ENCODE measurements at places on chromosomes 5 and 9.

DNA sequence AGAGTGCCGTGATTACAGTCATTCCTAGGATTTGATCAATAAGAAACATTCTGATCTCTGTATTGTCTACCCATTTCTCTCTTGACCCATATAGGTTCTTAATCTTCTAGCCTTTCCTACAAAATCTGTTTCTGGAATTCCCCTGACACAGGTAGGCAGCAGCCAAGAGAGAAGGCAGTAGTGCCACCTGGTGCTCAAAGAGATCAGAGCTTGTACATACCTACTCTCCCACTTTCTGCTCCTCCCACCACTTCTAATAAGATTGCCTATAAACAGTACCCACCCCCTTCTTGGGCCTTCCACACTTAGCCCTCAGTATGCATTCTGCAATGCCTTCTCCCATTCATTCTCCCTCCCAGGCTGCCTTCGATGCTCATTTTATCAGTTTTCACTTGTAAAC is 117.4 kb upstream of the RORB start:
- DNase-seq = peak; percentile 51

GRCh38 chr5:114657342-114658130 is 295.7 kb downstream of the KCNN2 start:
- no peak for DNase-seq

DNA sequence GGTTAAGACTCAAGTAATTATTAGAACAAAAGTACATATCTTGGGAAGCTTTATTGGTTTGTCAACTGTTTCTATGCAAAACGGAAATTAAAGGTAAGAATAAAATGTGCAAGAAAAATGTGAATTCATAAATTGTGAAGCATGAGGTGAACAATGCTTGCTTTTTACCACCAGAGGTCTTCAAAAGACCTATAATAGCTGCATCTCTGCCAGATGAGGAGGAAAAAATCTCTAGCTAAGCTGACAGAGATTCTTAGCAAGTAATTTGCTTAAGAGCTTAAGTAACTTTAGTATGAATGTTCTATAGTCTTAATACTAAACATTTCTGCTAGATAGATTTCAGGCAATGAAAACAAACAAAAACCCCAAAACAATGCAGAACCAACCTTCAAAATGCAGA is 54.1 kb downstream of the MRPS30 start:
- DNase-seq = peak; percentile 36

GRCh38 chr5:170633235-170634081 is 129.6 kb downstream of the KCNIP1 start:
- DNase-seq = peak; percentile 78

DNA sequence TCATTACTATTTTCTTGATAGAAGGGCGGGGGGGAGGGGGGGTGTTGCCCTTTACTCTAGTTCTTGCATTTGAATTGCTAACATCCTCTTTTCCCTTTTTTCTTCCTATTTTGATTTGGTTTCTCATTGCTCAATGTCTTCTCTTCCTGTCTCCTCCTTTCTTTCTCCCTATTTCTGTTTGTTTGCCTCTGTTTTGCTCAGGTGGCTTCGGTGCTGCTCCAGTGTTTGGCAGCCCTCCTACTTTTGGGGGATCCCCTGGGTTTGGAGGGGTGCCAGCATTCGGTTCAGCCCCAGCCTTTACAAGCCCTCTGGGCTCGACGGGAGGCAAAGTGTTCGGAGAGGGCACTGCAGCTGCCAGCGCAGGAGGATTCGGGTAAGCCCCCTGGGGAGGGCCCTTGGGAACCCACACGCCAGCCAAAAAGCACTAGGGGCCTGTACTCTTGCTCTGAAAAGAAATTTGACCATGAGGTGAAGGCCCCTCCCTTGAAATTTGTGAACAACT is 48.3 kb downstream of the FAM78A start:
- no peak for DNase-seq

- DNase-seq = peak; percentile 15
These were observed 84.8 kb downstream of the DAP start for GRCh38 chr5:10676224-10676623.

DNA sequence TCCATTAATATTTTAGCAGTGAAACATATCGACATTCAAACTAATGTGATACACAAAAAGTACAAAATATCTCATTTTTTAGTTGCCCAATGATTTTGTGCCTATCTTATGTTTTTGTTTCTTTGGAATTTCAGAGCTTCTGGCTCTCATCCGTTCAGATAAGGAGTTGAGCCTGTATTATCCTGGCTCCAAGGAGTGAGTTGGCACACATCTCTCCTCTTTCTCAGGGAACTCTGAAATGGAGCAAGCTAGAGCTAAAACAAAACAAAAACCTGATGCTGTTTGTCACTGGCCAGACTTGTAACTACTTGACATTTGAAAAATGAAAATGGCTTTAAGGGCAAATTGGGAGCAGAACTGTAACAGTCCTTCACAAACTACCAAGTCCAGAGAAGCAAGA is 131.3 kb upstream of the SLC28A3 start:
- DNase-seq = no peak

DNA sequence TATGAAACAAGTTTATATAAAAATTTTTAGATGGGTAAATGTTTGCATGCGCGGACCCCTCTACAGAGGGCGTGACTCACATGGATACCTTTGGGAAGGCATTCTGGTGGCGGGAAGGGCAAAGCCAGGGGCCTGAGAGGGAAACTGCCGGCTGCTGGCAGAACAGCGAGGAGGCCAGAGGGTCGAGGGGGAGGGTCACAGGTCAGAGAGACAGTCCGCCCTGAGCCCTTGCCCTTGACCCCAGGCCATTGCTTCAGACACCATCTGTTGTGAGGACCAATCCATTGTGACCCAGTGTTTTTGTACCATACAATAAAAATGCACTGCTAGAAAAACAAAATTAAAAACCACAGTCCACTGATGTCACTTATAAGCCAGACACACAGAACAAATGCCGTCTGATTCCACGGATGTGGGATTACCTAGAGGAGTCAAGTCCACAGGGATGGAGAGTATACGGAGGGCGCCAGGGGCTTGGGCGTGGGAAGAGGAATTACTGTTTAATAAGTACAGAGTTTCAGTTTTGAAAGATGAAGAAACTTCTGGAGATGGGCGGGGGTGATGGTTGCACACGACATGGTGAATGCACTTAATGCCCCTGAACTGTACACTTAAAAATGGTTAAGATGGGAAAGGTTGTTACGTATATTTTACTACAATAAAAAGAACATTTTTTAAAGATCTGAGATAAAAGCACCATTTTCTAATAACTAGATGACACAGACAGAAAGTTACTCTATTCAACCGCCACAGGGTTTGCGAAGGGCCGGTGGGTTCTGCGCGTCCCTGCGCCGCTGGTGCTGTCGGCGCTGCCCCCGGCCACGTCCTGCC is 12.0 kb downstream of the BTNL9 start:
- DNase-seq = no peak

GRCh38 chr9:122264360-122265148 is at the start of the genes MRRF and RBM18:
TSS of gene MRRF (plus strand) at chr9:122264882. CDS start at chr9:122270892, 6,010 bp downstream.
TSS of gene RBM18 (minus strand) at chr9:122264840. CDS start at chr9:122261492, 3,348 bp downstream.
- DNase-seq = peak; percentile 96

DNA sequence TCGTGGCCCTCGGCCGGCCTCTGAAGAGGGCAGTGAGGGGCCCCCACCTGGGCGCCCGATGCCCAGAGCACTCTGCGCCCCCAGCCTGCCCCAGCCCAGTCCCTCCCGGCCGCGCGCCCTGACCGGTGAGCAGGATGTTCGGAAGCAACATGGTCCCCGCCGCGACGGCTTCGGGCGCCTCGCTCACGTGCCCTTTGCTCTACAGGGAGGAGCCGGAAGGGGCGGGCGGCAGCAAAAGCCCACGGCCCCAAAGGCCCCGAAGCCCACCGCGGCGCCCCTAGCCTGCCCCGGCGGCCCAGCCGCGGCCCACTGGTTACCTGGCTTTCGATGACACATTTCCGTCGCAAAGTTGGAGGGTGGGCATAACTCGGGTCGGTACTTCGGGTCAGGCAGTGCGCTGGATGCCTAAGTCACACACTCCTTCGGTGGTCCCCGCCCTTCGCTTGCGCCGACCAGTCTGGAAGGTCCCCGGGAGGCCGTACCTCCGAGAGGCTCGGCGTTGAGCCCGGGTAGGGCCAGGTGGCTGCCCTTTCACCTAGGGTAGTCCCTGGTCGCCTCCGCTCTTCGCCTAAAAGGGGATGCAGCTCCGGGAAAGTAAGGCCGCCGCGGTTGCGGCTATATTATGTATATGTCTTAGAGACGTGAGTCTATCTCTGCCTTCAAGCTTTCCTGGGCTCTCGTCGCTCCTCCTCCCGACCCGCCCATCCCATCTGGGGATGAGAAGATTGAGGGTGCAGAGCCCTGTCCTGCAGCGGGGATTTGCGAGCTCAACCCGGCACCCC is at the start of the genes AK6, RAD17 and TAF9:
AK6 (minus strand) TSS at position 181 of the 782 bp plus-strand sequence; CDS start at position 151, 30 bp downstream.
RAD17 (plus strand) TSS at position 479 of the 782 bp plus-strand sequence. CDS start 2,391 bp downstream, outside the sequence.
TAF9 (minus strand) TSS at position 181 of the 782 bp plus-strand sequence. CDS start 3,783 bp downstream, outside the sequence.
- DNase-seq = peak; percentile 97

DNA sequence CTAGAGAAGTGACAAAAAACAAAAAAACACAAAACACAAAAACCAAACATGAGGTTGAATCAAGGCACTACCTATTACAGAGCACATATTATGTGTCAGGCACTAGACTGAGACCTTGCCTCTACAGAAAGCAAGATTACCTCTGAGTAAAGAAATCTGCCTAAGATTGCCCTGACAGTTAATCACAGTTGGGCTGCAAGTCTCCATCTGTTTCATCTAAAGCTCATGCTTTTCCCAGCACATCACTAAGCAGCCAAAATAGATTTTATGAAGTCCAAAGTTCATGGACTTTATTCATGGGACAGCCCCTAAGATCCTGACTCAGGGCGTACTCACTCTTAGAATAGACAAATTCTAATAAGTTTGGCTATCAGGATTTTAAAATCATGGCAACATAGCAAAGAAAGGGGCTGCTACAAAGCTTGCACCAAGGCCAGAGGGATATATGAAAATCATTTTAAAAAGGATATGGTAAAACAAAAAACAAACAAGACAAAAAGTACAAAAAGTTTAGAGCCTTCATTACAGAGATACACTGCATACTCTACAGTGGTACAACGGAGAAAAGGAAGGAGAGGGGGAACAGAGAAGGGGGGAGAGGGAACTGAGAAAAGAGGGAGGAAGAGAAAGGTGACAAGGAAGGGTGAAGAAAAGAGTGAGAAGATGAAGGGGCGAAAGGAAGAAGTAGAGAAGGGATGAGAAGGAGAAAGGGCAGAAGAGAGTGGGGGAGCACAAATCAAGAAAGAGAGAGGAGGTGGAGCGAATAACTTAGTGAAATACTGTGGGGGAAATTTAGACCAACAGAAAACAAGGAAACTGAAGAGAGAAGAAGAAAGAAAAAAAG is 58.2 kb downstream of the RICTOR start:
- DNase-seq = peak; percentile 6

DNA sequence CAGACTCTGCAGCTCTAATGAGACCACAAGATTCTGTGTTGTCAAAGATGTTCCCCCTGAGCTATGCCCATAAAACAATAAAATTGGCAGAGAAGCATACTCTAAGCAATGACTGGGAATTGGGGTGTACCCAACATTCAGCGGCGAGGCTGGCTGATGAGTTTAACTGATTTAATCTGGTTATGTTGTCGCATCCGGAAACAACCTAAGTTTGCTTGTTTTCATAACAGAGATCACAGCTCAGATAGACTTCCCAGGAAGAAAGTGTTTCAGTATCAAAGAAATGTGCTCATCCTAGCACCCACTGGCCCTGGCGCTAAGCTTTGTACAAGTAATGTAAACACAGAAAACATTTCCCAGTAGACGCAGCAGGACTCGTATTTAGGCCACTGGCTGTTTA is 7.4 kb downstream of the SEMA5A start:
- DNase-seq = no peak

- DNase-seq = peak; percentile 61
These were observed 306.6 kb downstream of the ADGRV1 start for GRCh38 chr5:90865180-90865579.

DNA sequence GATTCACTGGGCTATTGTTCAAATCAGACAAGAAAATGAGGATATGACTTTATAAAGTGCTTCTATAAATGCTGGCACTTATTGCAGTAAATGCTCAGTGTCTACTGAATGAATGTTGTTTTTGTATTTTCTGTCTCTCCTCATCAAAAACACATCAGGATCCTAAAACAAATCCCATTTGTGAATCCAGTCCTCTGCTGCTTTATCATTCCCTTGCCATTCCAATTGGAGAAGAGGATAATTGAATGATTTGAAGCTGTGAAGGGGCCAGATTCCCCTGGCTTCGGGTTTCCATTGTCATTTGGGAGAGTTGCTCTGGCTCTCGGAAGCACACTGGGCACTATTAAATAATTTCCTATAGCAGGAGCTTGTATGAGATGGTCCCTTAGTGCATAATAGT is 666.8 kb downstream of the ACTL7B start:
- no peak for DNase-seq

GRCh38 chr5:67999391-67999790 is 216.2 kb upstream of the PIK3R1 start:
- DNase-seq = no peak

DNA sequence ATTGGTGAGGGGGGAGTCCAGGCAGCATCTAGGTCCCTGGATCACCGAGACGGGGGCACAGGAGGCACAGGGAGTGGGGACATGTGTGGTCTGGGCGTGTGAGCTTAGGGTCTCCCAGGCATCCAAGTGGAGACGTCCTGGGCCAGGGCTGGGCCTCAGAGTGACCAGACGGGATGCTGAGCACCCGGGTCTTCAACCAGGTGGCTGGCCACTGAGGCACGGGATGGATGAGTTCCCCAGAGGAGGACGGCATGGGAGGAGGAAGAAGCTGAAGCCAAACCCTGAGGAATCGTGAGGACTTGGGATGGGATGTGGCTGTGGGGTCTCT is 88.0 kb downstream of the LMX1B start:
- DNase-seq = no peak

DNA sequence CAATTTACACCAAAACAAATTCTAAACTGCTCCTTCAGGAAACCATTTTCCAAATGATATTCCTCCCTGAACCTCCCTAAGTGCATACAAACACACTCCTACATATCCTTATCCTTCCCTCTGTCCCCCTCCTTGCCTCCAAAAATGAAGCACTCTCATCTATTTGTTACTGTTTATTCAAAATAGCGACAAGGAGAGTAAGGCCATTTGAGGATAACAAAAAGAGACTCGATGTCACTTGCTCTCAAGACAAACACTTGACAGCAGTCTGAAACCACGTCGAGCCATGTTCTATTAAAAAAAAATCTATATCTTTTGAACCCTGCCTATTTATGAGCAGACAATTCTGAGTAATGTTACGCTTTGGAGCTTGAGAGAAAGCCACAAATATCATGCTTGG is 547.9 kb downstream of the DTWD2 start:
- DNase-seq = no peak

DNA sequence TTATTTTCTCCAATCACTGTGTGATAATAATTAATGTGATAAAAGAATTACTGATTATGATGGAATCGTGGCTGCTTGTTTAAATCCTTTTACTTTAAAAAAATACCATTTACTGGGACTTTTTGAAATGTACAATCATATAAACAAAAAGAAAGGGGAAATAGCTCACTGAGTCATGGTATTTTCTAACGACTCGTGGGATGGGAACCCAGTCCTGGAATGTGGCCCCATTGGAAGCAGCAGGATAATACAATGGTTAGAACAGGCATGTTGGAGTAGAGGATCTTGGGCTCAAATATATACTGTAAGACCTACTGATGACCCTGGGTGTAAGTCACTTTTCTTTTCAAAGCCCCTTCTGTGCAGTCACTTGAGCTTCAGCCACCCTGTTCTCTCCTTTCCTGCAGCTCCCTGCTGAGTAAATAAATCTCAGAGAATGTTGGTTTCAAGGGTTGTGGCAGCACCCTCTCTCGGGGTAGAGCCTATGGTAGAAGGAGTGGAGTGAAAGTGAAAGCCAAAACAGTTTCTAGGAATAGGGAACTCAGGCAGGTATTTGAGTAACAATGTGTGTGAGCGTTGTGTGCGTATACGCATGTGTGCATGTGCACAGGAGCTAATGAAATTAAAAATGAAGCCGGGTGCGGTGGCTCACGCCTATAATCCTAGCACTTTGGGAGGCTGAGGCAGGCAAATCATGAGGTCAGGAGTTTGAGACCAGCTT is 40.8 kb upstream of the LARP1 start:
- DNase-seq = peak; percentile 53

Measured in NCI-H69 (cell line).